ENCODE measurements at places on chromosomes 16 and 17.

DNA sequence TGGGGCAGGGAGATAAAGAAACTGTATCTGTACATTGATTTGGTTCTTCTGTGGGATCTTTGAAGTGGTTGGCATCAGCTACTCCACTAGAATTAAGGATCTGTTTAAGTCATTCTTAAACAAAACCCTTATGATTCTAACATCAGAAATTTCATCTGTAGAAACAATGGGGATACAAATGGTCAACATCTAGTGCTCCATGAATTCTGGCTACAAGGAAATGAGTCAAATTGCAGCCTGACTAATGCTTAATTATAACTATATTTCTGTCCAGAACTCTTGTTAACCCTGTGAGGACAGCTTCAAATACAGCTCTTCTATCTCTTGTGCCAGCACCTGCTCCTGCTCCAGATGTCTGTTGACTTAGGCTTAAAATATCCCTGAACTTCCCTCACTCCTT lies 13.9 kb upstream of the GINS3 start:
- no peak for DNase-seq

GRCh38 chr16:30946671-30947540 lies 2.0 kb upstream of the ORAI3 start:
- no peak for DNase-seq

DNA sequence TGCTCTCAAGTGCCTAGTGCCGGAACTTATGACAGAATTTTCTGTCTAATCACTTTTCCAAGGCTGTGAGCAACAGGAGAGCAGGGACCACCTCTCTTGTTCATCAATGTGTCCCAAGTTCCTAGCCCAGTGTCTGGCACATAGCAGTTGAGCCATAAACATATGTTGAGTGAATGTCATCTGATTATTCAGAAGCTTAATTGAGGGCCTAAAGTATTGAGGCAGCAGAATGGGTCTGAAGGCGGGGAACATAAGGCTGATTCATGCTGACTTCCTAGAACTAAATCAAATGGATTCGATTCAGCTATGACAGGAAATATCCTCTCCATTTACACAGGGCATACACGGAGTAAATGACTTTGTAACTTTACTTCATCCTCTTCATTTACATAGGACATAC lies 438.0 kb upstream of the ZFHX3 start:
- DNase-seq = no peak

DNA sequence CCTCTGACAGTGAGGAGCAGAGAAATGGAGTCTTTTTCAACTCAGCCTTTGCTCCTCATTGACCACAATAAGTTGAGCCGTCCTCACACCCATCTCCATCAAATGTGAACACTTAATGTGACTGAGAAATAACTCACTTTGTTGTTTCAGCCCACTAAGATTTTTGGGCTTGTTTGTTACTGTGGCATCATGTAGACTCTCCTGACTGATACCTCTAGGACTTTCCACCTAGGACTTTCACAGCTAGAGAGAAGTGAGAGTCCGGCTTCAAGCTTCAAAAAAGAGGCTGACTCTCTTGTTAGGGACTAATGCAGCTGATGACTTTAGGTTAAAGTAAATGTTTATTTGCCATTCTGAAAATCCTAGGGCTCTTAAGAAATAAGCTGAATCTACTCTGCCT lies 435.0 kb downstream of the TMEM114 start:
- DNase-seq = no peak

DNA sequence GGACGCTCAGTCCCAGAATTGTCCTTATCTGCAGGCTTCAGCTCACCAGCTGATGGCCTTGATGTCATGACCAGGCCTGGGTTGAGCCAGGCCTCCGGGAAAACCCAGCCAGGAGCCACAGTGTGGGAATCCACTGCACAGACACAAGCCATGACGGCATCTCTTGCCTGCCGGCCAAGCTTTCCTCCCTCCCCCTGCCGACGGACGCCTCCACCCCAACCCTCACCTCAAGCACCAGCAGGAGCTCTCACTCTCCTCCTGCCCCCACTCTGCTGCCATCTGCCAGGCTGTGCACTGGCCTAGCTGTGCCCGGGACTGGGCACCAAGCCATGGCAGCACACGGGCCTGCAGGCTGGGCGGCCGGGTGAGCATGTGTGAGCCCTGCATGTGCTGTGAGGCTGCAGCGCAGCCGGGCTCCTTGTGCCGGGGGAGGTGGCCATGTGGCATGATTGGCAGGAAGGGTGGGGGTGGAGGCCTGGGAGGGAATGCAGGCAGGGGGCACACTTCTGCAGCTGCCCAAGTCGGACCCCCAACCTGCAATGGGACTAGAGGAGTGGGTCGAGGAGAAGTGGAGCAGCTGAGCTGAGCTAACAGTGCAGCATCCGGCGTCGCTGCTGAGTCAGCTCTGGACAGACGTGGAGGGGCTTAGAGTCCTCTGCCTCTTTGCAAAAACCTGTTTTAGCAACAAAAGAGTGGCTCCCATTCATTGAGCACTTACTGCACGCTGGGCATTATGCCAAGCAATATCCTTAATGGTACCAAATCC lies 268.5 kb downstream of the CBLN1 start:
- no peak for DNase-seq

- no peak for DNase-seq
These were observed 30.8 kb downstream of the NDEL1 start for GRCh38 chr17:8466456-8466855.

DNA sequence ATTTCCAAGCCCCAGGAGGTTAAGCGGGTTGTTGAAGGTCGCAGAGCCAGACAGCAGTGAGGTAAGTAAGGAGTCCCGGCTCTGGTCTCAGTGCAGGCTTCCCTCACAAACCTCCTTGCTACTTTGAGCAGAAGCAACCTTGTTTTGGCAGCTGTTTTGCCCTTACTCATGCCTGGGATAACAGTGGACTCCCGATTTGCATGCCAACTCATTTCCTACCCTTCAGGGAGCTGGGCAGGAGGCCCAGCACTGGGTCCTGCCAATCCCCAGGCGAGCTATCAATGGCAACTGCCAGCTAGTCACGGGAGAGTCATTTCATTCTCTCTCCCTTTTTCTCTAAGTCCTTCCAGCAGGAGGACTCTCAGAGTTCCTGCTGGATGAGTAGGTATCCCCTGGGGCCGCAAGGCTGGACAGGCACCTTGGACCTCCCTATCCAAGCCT lies 72.0 kb upstream of the KSR1 start:
- DNase-seq = no peak

Measured in NCI-H345 (cell line).